ENCODE measurements at places on chromosomes 11 and 22.

DNA sequence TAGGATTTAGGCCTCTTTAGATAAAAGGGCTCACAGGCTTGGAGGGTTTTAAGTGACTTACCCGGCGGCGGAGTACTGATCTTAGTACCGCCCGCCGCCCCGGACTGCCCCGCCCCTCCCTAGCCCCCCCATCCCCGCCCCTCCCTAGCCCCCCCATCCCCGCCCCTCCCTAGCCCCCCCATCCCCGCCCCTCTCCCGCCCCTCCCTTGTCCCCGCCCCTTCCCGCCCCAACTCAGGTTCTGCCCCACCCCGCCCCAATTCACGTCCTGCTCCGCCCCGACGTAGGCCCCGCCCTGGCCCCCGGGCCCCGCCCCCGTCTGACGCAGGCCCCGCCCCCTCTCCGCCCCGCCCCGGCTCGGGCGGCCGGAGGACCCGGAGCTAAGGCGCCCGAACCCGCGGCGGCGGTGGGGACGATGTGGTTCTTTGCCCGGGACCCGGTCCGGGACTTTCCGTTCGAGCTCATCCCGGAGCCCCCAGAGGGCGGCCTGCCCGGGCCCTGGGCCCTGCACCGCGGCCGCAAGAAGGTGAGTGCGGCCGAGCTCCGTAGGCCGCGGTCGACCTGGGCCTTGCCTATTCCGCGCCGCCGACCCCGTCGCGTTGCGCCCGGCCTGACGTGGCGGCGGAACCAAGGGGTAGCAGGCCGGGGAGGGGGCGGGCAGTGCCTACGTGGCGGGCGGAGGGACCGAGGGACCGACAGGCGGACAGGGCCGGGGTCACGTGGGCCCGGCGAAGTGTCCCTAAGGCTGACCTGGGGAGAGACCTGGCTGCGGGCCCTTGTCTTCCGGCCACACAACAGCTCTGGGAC lies at the start of gene SCYL1:
Gene SCYL1 (plus strand): TSS at position 343 of the 805 bp plus-strand sequence. CDS start 71 bp downstream, at position 414.
- DNase-seq: peak; percentile 74

GRCh38 chr11:128116885-128117284 lies 470.5 kb downstream of the ETS1 start:
- DNase-seq: peak; percentile 3

- DNase-seq: no peak
These were observed 8.8 kb downstream of the CASTOR1 start for GRCh38 chr22:30280505-30280904.

GRCh38 chr11:111815489-111815888 lies 49.3 kb upstream of the PPP2R1B start:
- peak; percentile 11 for DNase-seq

DNA sequence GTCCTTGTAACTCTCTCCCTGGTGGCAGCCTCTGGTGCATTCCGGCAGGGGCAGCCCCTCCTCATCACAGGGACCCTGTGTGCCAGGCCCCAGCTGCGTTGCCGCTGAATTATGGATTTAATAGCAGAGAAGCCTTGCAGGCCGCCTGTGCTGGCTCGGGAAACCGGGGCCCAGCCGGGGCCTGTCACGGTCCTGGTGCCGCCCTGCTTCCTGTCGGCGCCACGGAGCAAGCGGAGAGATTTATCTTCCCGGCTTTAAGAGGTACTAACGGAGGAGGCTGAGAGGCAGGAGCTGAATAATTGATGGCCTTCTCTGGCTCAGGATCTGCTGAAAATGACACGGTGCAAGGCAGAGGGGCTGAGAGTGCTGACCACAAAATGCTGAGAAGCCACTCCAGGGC lies 54.0 kb upstream of the CCDC188 start:
- DNase-seq: no peak

DNA sequence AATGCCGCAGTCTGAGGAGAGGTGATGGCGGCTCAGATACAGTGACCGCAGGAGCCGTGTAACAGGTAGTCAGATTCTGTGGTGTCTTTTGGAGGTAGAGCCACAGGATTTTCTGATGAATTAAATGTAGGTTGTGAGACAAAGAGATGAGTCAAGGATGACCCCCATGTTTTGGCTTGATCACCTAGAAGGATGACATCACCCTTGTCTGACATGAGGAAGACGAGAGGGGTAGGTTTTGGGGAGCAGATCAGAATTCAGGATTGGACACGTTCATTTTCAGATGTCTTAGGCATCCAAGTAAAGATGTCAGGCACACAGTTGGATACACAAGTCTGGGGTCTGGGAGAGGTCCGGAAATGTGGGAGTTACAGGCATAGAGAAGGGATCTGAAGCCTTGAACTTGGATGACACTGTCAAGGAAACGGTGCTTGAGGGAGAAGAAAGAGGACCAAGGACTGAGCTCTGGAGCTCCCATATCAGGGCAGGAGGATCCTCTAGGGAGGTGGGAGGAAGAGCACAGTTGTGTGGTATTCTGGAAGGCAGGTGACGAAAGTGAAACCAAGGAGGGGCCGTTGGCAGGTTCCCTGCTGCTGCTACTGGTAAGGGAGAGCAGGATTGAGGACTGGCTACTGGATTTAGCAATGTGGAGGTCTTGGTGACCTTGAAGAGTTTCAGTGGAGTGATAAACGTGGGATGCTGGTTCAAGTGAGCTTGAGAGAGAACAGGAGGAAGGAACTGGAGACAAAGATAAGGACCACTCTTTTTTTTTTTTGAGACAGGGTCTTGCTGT lies 12.6 kb upstream of the GDPD5 start:
- no peak for DNase-seq

DNA sequence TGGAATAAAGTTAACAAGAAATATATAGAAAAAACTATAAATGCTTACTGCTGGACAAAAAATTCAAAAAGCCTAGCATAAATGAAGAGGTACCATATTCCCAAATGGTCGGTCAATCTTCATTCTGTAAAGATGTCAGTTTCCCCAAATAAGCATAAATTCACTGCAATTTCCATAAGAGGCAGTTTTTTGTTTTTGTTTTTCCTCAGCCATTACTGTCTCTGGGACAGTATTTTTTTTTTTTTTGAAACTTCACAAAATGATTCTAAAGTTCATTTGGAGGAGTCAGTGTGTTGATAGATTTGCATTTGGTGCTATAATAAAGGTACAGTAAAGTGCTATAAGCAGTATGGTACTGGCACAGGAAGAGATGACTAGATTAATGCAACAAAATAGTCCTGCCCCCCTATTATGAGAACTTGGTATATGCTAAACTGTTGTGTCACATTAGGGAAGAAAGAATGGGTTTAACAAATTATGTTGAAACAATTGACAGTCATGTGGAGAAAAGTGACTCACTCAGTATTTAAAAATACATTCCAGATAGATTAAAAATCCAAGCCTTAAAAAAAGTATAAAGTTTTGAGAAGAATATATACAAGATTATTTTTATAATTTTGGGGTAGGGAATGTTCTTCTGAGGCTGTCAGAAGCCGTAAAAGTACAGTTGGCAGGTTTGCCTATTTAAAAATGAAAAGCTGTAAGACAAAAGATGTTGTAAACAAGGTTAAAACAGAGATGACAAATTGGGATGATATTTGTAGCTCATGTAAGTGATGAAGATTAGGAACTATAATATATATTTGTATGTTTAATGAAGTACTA lies 2.6 kb upstream of the FTH1 start:
- peak; percentile 83 for DNase-seq

- no peak for DNase-seq
These were observed 35.3 kb downstream of the KIAA0930 start for GRCh38 chr22:45205276-45205925.

- no peak for DNase-seq
These were observed 90.0 kb downstream of the INSC start for GRCh38 chr11:15204711-15205110.

GRCh38 chr22:38694940-38695339 lies 5.8 kb downstream of the JOSD1 start:
- DNase-seq: no peak

DNA sequence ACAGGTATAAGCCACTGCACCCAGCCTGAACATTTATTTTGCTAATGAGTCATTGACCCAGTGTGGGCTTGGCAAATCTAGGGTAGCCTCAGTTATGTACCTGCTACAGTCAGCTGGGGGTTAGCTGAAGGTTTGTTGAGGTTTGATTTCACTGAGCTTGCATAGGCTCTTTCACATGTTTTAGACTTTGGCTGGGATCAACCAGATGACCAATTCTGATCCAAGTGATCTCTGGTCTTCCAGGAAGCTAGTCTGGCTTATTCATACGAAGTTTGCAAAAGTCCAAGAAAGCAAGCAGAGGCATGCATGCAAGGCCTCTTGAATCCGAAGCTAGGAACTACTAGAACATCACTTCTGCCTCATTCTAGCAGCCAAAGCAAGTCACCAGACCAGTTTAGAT lies 21.0 kb downstream of the SERPING1 start:
- no peak for DNase-seq

- DNase-seq: no peak
These were observed 30.9 kb downstream of the LMO2 start for GRCh38 chr11:33860926-33861325.

GRCh38 chr11:16986434-16987204 lies 27.6 kb downstream of the PLEKHA7 start:
- DNase-seq: no peak

DNA sequence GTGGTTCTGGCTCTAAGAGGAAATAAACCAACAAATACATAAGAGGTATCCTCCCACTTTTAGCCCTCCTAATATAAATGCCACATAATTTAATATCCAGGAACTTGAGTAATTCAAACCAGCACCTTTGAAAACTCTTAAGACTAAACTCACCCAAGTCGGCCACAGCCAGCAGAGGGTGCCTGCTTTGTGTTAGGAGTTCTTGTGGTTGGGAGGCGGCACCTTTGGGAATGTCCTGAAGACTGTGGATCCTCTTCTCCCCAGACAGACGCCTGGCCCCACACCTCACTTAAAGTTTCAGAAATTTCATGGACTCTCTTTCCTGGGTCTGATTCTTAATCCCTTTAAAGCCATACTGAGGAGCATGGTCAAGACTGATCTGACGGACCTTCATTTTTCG lies 169.0 kb downstream of the TBC1D22A start:
- peak; percentile 29 for DNase-seq

DNA sequence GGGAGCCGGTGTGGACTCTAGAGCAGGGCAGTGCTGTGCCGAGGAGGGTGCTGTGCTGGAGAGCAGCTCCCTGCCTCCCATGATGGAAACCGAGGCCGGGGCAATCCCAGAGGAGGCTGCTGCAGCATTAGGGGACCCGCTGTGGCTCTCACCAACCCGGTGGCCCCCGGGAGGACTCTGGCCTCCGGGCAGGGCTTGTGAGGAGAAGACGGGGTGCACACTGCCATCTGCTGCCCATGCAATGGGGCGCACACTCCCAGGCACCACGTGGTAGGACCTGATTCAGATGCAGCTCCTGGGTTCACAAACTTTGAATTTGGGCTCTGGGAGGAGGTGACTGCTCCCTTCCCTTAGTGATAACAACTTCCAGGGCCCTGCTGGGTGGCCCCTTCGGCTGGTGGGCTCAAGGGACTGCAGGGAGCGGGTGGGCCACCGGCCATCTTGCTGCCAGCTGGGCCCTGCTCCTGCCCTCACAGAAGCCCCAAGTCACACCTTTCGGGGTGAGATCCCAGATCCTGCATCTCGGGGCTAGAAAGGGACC lies 93.8 kb upstream of the FGF3 start:
- peak; percentile 25 for DNase-seq

DNA sequence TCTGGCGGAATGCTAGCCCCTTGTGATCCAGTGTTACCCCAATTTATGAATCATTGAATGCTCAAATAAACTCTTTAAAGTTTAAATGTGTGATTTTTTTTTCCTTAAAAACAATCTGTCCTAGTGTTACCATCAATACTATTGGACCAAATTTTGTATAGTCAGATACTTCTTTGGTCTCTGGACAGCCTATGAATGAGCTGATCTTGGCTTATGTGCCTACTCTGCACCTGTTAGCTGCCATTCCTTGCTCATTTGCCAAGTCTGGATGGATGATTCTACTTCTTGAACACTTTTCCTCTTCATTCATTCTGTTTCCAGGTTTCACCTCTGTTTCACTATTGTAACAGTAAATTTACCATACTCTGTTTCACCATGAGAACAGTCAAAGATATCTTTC lies 226.5 kb upstream of the ZBED5 start:
- DNase-seq: no peak

DNA sequence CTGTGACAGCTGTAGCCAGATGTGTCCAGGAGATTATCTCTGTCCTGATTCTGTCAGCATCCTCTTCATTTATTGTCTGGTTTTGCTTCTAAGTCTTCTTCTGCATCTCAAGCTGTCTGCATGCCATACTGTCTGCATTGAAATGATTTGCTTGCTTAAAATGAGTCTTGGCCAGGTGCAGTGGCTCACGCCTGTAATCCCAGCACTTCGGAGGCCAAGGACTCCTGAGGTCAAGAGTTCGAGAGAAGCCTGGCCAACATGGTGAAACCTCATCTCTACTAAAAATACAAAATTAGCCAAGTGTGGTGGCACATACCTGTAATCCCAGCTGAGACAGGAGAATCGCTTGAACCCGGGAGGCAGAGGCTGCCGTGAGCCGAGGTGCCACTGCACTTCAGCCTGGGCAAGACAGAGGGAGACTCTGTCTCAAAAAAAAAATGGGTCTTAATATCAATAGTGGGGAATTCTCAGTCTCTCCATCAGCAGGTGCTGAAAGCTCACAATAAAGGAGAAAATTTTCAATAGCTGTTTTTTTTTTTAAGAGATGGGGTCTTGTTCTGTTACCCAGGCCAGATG lies 39.2 kb upstream of the AMPD3 start:
- no peak for DNase-seq

DNA sequence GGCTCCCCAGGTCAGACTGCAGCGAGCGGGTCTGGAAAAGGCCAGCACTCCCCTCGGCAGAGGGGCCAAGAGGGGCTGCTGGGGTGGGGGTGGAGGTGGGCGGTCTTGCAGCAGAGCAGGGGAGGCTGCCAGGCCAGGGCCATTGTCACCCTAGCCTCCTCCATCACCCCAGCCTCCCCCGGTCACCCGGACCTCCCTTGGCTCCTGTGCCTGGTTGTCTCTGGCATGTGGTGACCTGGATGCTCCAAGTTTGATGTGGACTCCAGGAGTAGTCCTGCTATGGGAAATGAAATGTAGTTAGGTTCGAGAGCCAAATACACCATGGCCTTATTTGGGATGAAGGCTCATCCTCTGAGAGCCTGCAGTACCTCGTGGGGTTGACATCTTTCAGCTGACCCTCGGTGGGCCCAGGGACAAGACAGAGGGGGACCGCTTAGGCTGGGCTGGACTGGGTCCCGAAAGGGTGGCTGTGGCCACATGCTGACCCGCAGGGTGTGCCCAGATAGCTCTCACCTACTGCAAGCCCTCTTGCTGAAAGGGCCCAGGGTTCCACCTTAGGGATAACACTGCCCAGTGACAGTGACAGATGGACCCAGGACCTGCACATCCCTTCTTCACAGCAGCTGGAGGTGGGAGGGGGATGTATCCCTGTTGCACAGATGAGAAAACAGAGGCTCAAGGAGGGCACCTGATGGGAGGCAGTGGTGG lies 24.1 kb downstream of the MRGPRD start:
- no peak for DNase-seq

DNA sequence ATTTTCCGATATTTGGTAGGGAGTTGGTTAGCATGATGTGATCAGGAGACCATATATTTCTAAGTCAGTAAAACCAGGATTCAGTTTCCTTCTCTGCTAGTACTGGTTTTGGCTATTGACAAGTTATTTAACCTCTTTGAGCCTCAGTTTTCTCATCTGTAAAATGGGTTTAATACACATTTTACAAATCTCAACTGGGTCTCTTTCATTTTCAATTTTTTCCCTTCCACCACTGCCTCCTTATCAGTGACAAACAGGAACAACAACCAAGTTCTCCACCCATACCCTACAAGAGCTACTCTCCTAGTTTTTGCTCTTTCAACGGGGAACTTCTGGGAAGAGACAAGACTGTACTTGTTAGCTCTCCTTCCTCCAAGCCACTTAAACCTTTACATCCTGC lies 6.2 kb upstream of the APLP2 start:
- no peak for DNase-seq
